ENCODE measurements at places on chromosomes 11 and 22.

DNA sequence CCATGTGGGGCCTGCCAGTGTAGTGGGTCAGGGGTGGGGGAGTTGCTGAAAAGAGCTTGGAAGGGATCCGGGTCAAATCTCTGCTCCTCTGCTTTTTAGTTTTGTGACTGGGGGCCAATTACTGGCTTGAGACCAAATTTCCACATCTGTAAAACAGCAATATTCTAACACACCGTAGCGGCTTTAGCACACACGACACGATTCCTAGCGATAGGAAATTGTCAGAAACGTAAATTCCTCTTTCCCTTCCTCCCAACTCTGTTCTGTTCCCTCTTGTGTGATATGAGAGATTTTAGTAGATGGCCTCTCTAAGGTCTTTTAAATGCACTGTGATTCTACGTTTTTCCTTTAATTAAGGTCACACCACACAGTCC, 71.9 kb downstream of the MICAL2 start:
- no peak for DNase-seq

DNA sequence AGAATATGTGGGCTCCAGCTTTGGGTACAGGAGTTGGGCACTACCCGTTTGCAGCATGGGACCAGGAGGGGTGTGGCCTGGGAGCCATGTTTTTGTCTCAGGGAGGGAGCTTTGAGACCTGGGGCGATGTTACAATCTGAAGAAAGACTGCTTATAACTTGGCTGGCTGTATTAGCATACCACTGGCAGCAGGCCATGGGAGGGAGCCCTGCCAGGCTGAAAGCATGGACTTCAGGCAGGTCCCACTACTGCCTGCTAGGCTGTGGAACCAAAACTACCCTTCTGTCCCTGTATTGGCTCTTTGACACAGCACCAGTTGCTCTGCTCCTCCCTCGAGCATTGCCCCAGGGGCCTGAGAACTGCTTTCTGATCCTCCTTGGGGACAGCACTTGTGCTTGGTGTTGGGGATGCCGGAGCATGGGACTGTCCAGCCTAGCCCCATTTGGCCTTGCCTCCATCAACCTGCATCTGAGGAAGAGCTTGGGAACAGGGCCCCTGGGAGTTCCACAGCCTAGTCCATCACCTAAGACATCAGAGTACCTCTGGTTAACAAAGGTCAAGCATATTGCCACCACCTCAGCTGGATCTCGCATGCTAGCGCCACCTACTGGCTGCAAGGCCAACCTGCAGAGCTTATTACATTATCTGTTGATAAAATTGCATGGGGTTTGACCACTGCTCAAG, 217.4 kb downstream of the SBF2 start:
- no peak for DNase-seq

GRCh38 chr22:45722006-45722405, 50.4 kb downstream of the ATXN10 start:
- DNase-seq: no peak

GRCh38 chr22:49753276-49753890, 74.3 kb downstream of the BRD1 start:
- no peak for DNase-seq

GRCh38 chr11:117225553-117226170, 6.2 kb downstream of the PCSK7 start:
- no peak for DNase-seq
